ENCODE measurements at places on chromosomes 7 and 10.

- DNase-seq: no peak
Observed at GRCh38 chr7:136102881-136103280, 125.7 kb upstream of the MTPN start.

DNA sequence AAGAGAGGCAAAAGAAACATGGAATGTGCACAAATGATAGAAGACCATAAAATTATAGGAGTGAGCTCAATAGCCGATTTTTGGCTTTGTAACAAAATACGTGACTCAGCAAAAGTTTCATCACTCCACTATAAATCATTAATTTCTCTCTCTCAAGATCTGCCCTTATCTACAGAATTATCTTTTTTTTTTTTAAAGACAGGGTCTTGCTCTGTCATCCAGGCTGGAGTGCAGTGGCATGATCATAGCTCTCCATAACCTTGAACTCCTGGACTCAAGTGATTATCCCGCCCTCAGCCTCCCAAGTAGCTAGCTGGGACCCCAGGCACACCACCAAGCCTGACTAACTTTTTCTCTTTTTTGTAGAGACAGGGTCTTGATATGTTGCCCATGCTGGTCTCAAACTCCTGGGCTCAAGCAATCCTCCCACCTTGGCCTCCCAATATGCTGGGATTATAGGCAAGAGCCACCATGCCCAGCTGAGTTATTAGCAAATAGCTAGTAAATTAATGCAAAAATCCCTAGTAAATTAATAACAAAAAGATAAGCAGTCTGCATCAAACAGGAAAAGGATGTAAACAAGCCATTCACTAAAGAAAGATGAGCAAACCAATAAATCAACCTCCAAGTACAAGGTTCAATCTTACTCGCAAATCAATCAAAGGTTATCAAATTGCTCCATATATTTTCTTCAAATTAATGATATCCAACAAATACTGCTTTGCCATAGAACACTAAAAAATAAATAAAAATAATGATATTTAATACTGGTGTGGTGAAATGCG is 450.7 kb downstream of the PARD3 start:
- no peak for DNase-seq

- peak; percentile 44 for DNase-seq
Observed at GRCh38 chr10:103661198-103661950, 167.9 kb downstream of the NEURL1 start.

DNA sequence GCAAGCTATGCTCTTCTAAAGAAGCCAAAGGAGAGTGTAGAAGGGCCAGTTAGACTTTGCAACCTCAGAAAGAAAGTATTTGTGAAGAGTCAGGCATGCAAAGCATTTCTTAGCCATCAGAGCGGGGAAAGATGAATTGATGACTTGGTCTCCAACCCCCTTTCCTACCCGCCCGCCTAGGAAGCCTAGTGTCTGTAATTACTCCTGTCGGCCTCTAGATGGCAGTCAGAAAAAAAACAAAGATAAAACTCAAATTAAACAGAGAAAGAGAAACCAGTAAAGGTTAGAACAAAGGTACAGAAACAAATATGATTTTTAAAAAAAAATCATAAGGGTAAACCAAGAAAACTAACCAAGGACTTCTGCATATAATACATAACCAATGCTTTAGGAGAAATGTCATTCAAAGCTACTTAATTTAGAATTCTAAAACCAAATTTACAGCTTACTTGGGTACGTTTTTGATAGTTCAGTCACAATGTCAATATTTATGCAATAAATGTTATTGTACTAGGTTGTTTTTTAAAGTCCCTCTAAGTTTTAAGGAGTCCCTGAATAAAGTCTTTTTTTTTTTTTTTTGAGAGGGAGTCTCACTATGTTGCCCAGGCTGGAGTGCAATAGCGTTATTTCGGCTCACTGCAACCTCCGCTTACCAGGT is 97.6 kb downstream of the LYZL1 start:
- no peak for DNase-seq

GRCh38 chr10:129494740-129495139 is 27.7 kb downstream of the MGMT start:
- DNase-seq: no peak

- no peak for DNase-seq
Observed at GRCh38 chr10:124641282-124642087, 102.7 kb downstream of the FAM53B start.

DNA sequence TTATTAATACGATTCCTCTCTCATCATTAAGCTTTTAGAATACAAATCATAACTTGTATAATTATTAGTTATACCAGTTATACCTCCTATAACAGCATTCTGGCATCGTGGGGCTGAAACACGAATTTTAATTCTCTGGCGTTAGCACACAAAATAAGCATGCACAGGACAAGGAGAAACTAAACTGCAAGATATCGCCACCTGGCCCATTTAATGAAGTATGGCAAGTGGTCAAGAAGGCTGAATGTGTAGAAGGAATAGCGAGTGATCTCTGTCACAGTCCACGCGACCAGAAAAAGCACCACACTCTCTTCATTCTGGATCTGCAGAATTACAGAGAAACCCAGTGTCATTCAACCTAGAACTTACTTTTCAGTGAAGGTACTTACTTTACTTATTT is 18.1 kb downstream of the HACD1 start:
- no peak for DNase-seq

DNA sequence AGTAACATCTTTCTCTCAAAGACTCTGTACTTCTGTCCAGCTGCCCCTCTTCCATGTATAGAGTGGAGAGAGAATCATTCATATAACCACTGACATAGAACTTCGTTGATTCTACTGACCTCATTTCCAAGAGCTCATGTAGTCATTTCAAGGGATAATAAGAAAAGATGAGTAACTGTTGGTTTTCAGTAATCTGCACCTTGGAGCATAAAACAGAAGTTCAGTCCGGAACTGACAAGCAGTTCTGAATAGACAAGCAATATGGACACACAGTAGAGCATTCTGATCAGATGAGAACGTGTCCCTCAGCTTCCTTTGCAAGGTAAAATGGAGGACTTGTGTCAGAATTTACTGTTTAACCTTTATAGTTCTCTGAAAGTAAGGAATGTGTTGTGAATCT is 847.1 kb downstream of the REEP3 start:
- DNase-seq: no peak

Measured in T follicular helper cell (primary cell).